ENCODE measurements at places on chromosomes 7 and 10.
A peak's percentile ranks its signal among the peaks of the same experiment; 100 is the strongest.

DNA sequence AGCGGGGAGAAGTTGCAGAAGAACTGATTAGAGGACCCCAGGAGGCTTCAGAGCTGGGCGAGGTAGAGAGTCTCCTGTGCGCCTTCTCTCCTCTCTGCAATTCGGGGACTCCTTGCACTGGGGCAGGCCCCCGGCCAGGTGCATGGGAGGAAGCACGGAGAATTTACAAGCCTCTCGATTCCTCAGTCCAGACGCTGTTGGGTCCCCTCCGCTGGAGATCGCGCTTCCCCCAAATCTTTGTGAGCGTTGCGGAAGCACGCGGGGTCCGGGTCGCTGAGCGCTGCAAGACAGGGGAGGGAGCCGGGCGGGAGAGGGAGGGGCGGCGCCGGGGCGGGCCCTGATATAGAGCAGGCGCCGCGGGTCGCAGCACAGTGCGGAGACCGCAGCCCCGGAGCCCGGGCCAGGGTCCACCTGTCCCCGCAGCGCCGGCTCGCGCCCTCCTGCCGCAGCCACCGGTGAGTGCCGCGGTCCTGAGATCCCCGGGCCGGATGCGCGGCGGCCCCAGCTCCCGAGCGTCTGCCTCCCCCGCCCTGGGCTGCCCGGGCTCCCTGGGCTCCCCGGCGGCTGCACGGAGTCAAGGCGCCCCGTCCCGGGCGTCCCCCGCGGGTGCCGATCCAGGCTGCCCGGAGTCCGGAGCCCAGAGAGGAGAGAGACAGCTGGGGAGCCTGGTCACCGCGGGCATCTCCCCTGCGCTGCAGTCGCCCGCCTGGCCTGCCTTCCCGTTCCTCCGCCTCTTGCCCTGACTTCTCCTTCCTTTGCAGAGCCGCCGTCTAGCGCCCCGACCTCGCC is at the start of gene PLAU:
Gene PLAU, plus strand, starts transcription at position 369 of the 789 bp plus-strand sequence. CDS start 424 bp downstream, outside the sequence.
- no peak for DNase-seq

DNA sequence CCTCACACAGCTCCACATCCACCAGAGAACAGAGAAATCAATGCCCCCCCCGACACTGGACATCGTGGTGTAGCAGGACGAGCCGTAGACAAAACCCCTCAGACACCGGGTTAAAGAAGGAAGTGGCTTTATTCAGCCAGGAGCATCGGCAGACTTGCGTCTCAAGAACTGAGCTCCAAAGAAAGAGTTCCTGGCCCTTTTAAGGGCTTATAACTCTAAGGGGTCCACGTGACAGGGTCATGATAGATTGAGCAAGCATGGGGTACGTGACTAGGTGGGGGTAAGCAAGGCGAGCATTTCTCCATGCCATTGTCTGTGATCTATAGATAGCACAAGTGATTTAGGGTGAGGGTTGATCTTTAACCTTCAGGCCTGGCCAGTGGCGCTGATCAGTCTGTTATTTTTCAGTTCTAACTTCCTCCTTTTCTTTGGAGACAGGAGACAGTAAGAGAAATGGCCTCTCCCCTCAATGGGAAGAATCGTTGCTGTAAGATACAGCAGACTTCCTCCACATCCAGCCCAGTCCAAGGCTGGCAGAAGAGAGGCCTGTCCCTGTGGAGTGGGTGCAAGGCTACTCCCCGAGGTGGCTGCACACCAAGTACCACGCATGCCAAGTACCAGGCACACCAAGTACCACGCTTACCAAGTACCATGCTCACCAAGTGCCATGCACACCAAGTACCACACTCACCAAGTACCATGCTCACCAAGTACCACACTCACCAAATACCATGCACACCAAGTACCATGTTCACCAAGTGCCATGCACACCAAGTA is 19.5 kb upstream of the PPP2R2D start:
- no peak for DNase-seq

DNA sequence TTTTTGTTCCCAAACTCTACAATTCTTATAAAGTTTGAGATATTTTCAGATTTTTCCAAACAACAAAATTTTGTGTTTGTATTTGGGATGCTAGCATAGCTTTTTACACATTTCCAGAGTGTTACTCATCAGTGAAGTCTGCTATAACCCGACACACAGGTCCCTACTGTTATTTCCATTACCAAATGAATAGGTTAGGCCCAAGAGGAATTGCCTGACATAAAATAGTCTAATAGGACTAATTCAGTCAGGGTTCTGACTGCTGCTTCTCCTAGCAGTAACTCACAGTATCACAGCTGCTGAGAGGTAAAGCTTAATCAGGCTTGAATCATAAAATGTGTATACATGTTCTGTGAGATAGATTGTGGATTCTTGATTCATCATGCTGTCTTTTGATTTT is 49.1 kb upstream of the STRIP2 start:
- no peak for DNase-seq

DNA sequence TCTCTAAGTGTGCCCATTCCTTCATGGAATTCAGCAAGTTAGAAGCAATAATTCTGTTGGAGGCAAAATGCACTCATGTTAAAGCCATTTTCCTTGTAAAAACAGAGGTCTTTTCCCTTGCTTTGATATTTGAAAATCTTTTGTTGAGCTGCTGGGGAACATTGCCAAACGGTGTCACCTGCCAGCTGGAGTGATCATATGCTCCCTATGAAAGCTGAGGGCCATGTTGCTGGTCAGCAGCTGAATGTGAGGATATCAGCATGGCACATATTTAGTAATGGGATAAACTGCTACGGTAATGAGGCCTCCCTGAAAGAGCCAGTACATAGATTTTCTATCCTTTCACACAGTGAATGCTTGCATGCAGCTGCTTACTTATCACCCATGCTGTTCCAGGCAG is 224.3 kb downstream of the THSD7A start:
- no peak for DNase-seq

DNA sequence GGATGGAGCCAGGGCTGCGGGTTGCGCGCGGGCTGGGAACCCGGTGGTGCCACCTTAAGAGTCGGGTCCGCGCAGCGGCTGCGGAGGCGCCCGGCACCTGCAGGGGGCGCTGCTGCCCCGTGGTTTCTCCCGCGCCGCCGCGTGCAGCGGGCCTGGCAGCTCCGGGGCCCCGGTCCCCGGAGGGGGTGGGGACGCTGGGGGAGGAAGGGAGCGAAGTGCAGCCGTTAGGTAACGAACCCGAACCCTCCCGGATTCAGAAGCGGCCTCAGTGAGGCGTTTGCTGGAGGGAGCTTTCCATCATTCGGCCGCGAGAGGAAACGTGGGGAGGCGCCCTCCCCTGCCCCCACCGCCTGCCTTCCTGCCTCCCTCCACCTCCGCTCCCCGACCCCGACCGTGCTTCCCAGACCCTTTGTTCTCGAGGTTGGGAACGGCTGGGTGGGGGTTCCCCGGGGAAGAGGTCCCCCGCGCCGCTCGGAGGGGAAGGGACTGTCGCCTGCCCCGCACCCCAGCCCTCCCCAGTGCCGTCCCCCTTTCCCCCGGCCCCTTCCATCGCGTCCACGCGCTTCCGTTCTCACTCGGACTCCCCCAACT is 29.6 kb downstream of the SKIDA1 start:
- peak; percentile 72 for DNase-seq

GRCh38 chr7:22110227-22110839 is 164.6 kb upstream of the CDCA7L start:
- peak; percentile 32 for DNase-seq

DNA sequence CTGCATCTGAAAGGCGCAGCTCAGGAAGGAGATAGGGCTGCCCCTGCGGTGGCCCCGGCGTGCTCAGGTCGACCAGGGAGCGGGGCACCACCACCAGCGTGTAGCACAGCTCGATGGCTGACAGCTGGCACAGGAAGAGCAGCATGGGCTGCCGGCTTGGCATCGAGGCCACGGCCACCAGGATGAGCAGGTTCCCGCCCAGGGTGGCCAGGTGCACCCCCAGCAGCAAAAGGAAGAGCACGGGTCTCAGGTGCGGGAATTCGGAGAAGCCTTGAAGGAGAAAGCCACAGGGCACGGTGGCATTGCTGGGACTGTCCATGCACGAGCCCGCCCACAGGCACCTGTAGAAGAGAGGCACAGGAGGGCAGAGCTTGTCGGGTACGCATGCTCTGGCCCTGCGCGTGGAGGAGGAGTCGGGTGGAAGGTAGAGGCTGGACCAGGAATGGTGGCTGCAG is 33.9 kb downstream of the TAS2R41 start:
- no peak for DNase-seq

Data from stimulated activated CD4-positive, alpha-beta T cell treated with anti-CD3 and anti-CD28 coated beads, Interleukin-1b, Interleukin-23, amount 100 ng/mL, for 1 hour (primary cell).